Left lung (tissue), 14 donors: ENCODE measurements at places on chromosomes 7 and 10. TPM values are rescaled to one million over a fixed set of nuclear protein-coding genes. Genes with fewer than 3 reads are reported as not detected.

The CYP26A1 gene
- total RNA-seq, result not detected

The ANKRD1 gene
- 29.9 TPM for total RNA-seq

The RNF32 gene
- 0.85 TPM for total RNA-seq

The EGFR gene
- 76.5 TPM for total RNA-seq

The FAM13C gene
- 14.5 TPM for total RNA-seq

The PAX4 gene
- total RNA-seq, result not detected

The SRRM3 gene
- 2.0 TPM for total RNA-seq

The NEUROD6 gene
- total RNA-seq, result not detected

The ZNF804B gene
- not detected for total RNA-seq

The SYT15 gene
- 20.1 TPM for total RNA-seq

The PRTFDC1 gene
- 8.2 TPM for total RNA-seq

The CYP3A5 gene
- total RNA-seq, result 5.7 TPM

The NUTM2D gene
- 3.9 TPM for total RNA-seq
